Dorsolateral prefrontal cortex (tissue), 122 donors: ENCODE measurements at places on chromosomes 4 and X.

DNA sequence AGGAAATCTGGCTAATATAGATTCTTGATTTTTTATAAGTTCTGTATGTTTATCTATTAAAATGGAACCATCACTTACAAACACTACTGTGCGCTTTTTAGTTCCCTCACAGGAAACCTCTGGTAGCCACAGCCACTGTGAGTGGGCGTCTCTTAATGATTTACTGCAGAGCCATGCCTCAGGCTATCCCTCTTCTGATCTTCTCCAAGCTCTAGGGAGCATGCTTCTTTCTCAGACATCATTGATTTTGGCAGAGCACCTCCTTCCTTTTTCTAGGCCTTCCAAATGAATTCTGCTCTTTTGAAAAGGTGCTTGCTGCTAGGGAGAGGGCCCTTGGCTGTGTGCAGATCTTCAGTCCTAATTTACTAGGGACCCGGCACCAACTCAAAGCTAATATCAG is 61.1 kb upstream of the STS start:
- DNase-seq: no peak

GRCh38 chr4:153905231-153905630 is 116.3 kb upstream of the SFRP2 start:
- no peak for DNase-seq

DNA sequence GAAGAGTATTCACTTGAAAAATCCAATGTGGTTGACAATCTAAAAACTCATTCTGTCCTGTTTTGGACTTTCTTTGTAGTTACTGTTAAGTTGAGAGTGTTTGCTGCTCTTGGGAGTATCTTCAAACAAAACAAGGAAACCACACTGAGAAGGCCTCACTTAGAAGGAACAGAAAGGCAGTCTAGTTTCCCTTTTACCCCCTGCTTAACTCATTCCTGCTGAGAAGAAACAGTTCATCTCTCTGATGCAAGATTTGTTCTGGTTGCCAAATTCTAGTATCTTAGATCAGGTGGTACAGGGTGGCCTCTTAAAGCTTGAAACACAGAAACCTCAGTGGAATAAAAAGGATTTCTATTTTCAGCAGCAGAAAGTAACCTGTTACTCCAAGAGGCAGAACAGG is 41.4 kb downstream of the GUCY2F start:
- DNase-seq: no peak

DNA sequence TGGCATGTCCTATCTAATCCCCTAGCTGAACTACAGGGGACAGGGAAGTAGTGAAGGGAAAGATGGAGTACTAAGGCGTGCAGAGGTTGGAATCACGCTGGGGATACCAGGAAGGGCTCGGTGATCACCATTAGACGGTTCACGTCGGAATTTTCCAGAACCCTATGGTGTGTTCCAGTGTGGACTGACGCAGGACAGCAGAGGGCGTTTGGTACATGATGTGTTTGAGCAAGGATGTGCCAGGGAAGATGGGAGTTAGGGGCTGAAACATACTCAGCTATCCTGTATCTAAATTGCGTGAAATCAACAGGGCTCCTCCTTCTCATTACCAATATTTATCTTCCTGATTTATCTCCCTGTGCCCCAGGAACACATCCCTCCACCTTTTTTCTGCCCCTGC is 33.7 kb downstream of the PRPS2 start:
- DNase-seq: no peak

DNA sequence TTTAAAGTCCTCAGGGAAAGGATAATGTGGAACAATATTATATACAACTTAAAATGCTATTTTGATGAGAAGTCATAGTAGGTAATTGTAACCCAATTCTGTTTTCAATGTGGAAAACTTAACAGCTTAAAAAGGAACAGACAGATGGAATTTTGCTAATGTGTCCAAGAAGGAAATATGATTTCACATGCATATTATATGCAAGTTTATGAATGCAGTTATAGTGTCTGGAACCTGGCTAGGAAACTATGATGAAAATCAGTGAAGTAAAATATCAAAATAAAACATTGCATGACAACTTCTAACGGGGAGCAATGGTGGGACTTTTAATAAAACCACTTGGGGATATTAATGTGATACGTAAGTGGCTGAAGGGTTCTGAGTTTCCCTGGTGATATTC is 152.6 kb upstream of the HAND2 start:
- DNase-seq: no peak

DNA sequence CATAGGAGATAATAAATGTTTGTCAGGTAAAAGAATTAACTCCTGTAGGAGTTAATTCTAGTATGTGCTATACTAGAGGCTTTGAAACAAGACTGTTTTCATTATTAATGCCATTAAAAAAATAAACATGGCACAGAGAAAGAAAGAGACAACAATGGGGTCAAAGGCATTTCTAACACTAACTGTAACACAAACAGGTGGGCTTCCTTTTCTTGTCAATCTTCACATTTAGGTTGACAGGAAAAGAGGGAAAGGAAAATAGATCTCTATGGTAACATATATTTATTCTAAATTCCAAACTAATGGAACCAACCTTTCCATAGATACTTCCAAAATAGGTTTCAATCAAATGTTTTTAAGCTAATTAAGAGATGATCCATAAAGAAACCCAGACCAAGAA is 9.8 kb downstream of the ANKRD17 start:
- no peak for DNase-seq

- DNase-seq: no peak
Observed at GRCh38 chr4:6153874-6154273, 46.5 kb downstream of the JAKMIP1 start.

- DNase-seq: no peak
Observed at GRCh38 chr4:36310216-36310615, 28.8 kb downstream of the DTHD1 start.

GRCh38 chr4:1260418-1261106 is 11.6 kb upstream of the CTBP1 start:
- no peak for DNase-seq

- DNase-seq: peak; percentile 58
Observed at GRCh38 chr4:15004739-15005301, 2.5 kb downstream of the CPEB2 start.

- DNase-seq: no peak
Observed at GRCh38 chr4:172515266-172515879, 653.2 kb upstream of the GALNT7 start.

DNA sequence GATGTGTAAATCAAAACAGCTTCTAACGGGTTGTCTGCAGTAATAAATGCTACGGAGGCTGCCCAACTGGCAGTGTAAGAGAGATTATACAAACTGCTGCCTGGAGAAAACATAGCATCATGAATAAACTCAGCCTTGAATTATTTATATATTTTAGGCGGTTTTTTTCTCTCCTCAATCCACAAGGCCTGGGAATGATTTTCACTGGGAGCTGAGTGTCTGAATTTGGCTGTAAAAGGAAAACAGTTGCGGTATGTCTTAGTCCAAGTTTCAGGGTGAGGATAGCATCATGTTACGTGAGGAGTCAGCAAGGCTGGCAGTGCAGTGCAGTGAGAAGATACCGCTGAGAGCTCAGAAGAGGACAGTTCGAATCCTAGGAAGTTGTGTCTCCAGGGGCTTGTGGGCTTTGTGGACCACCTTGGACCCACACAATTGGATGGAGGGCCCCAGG is 291.5 kb upstream of the BOD1L1 start:
- no peak for DNase-seq

DNA sequence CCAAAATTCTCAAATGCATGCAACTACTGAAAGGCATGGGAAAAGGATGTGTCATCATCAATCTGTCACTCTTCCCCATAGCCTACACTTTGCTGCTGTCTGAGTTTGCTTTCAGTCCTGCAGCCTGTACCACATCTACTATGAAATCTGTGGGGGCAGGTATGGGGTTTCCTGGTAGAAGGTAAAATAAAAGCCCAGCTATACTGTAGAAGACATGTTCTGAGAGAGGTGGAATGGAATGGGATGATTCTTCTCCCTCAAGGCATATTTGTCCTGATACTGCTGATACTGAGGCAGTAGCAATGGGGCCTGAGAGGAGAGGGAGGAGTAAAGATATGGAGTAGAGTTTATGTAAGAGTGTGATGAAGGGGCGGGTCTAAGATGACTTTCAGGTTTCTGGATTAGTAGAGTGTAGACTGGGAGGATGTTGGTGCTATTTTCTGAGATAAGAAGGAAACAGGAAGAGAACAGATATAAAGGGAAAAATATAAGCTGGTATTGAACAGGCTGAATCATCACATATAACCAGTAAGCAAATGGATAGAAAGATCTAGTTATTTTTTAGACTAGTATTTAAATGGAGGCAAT is 38.7 kb upstream of the GYPA start:
- no peak for DNase-seq

DNA sequence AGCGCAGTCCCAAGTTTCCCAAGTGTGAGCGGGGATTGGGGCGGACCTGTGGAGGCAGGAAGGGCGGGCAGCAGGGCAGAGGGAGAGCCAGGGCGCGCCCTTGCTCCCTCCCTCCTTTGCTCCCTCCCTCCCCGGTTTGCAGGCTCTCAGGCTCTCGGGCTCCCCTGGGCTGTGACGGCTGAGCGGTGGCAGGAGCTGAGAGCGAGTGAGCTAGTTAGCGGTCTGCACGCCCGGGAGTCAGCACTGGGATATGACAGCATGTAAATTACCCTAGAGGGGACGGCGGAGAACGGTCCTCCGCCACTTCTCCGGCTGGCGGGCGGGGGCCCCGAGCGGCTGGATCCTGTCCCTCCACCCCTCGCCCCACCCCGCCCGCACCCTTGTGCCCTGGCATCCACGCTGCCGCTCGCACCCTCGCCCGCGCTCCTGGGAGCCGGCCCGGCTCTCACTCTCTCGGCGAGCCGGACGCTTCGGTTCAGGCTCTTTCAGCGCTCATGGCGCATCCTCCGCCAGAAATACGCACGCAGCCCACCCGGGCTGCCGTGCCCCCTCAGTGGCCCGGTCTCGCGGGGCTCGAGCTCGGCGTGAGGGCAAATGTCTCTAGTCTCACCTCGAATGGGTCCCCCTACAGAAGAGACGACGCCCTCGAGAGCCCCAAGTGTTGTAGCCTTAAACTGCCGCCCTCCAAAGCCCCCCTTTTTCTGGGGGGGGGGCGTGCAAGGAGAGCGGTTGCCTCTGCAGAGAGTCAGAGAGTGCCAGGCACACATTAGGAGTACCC is at the start of gene TSC22D3:
Gene TSC22D3 (minus strand): TSS at position 54 of the 778 bp plus-strand sequence. CDS start 368 bp downstream, outside the sequence.
- DNase-seq: peak; percentile 72

GRCh38 chr4:45323453-45324058 is 597.2 kb upstream of the GNPDA2 start:
- DNase-seq: no peak

DNA sequence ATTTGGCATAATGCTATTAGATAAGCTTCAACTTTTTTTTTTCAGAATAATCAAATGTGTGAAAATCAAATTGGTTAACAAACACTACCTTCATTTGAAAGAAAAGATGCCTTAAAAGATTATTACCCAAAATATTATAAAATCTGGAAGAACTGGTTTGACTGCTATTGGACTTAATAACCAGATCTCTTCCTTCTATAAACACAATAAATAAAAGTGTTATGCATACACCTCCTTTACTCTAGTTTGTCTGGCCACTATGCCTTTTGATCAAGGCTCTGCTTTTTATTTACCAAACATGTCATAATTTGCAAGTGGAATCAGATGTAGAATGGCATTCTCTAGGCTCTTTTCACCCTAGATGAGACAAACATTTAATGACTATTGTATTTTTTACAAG is 897.3 kb upstream of the EPHA5 start:
- no peak for DNase-seq

GRCh38 chr4:81876106-81876505 is 404.4 kb upstream of the RASGEF1B start:
- DNase-seq: no peak

DNA sequence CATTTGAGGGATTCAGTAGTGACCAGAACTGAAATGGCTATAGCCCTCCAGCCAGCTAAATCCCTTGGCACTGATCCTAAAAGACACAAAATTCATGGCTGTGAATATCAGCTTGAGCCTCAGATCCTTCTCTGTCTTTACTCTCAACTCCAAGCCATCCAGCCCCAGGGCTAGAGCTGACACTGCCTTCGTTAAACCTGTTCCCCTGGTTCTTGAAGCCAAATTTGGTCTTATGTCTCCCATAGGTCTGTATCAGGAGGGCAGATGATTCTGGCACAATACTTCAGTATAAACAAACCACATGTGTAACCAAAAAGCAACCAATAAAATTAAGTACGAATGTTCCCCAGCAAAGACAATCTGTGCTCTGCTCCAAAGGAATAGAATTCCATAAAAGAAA is 78.0 kb downstream of the ANOS1 start:
- no peak for DNase-seq

DNA sequence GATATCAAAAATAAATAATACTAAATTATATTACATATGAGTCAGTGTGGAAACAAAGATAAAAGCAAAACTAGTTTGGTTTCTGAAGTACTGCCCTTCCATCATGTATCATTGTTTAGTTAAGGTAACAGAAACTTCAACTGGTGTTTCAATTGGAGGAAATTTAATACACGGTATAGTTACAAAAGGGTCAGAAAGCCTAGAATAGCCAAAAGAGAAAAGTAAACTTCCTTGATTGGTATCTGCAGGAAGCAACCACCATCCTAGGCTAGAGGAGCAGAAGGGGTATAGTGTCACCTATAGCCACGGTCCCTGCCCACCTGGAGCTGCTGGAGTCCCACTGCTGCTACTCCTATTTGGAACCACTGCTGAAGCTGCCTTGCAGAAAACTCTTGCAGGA is 185.6 kb downstream of the SLC7A11 start:
- no peak for DNase-seq

GRCh38 chrX:123340696-123341095 is 156.6 kb downstream of the GRIA3 start:
- DNase-seq: no peak

DNA sequence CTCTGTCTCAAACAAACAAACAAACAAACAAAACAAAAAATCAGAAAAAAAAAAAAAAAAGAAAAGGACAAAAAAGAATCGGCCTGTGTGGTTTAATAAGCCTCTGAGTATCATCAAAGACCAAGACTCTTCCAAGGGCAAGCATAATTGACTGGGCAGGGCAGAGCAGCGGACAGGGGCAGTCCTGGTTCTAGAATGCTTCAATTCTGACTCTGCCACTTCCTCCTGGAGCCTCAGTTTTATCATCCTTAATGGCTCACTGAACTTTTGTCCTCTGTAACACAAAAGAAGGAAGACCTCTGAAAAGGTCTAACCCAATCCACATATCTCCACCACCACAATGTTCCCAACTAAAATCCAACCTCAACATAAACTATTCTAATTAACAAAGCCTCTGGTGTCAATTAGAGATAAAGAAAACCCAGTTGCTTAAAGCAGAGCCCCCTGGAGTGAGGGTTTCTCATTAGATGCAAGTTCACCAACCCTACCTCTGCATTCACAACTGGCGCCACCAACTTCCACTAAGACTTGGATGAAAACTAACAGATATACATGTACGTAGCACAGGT is 51.7 kb downstream of the TBC1D9 start:
- no peak for DNase-seq

GRCh38 chr4:20254511-20255250 is 3.0 kb downstream of the SLIT2 start:
- DNase-seq: peak; percentile 43

DNA sequence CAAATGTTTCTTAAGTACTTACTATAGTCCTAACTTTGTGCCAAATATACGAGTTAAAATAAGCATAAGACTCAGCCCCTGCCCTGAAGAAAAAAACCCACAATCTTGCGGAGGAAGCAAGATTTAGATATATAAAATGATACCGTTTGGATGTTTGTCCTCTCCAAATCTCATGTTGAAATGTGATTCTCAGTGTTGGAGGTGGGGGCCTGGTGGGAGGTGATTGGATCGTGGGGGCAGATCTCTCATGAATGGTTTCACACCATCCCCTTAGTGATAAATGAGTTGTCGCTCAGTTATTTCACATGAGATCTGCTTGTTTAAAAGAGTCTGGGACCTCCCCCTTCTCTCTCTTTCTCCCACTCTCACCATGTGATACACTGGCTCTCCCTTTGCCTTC is 28.7 kb downstream of the EFHC2 start:
- no peak for DNase-seq

GRCh38 chr4:123890889-123891288 is 494.3 kb downstream of the SPRY1 start:
- DNase-seq: no peak
